Glomerular endothelial cell (primary cell): ENCODE measurements at places on chromosomes 5 and 9.

GRCh38 chr5:172496671-172497371 lies 42.5 kb upstream of the SH3PXD2B start:
- no peak for DNase-seq

GRCh38 chr5:56676091-56676768 lies 139.1 kb upstream of the MAP3K1 start:
- DNase-seq, result no peak

- no peak for DNase-seq
Measured at GRCh38 chr5:12335938-12336337, 431.7 kb upstream of the CTNND2 start.

GRCh38 chr9:88587885-88588649 lies 53.1 kb downstream of the NXNL2 start:
- DNase-seq, result no peak

- DNase-seq, result no peak
Measured at GRCh38 chr5:134851307-134851923, 5.6 kb downstream of the C5orf24 start.

- DNase-seq, result no peak
Measured at GRCh38 chr5:56595566-56595965, 219.8 kb upstream of the MAP3K1 start.

GRCh38 chr9:84937180-84937579 lies 267.7 kb downstream of the NTRK2 start:
- DNase-seq, result no peak

DNA sequence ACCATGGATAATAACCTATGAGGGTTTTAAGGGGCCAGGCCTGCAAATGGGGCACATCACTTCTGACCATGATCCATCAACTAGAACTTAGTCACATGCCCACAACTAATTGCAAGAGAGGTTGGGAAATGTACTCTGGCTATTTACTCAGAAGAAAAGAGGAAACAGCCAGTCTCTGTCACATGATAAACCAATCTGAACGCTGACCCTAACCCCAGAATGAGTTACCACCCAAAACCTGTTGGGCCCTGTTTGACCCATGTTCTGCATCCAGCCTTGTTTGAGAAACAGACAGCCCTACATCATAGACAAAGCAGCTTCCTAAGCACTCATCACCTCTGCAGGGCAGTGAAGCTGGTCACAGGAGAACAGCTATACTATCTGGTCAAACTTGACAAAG lies 5.8 kb downstream of the MACROH2A1 start:
- no peak for DNase-seq

DNA sequence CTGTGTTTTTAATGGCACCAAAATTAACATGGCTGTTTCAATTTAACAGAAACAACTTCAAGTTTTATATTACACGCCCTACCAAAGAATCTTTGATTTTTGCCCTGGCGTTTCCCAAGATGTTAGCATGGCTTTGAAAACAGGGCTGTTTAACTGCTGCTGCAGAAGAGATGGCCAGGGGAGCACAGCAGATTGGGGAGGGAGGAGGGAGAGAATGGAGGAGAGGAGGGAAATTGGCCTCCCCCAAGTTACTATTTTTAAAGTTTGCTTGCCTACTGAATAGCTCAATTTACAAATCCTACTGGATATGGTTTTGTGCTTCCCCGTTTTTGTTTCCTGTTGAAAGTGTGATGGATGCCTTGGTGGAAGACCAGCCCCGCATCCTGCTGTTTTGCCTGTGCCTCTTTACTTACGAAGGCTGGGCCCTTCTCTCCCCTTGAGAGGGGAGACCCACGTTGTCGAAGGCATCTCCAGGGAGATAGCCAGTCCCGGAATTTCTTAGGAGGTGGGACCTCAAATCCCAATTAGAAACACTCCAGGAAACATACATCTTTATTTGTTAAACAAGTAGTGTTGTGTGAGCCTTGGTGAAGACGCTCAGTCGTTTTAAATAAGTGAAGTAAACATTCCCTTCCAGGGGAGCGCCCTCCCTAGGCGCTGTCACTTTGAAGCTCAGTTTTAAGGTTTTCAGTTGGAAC lies 98.6 kb downstream of the AOPEP start:
- no peak for DNase-seq

DNA sequence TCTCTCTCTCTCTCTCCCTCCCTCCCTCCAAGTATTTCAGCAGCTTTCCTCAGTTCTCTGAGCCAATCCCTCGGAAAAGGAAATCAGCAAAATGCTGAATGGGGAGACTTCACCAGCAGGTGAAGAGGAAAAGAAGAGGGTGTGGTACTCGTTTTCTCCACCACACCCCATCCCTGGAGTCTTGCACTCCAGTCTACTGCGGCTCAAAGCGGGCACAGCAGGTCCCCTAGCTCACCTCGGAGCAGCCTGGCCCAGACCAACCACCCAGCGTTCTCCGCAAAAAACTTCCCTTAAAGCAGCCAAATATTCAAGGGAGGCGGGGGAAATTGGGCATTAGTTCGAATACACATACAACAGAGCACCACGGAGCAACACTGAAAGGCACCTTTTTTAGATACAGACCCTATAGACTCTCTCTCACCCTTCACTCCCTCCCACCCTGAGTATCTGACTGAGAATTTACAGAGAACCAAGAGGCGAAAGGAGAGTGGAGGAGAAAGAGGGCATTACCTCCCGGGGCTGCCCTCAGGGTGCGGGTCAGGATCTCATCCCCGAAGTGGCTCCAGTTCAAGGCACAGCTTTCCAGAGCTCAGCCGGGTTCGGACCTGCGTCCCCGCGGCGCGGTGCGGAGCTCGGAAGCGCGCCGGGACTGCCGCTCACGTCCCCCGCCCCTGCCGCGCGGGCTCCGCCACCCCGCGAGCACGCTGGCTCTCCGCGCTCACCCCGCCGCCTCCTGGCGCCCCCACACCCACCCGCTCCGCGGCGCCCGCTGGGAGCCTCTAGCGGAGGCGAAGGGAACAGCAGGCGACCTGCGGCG lies 1638.5 kb upstream of the C9orf72 start:
- no peak for DNase-seq

GRCh38 chr5:73218552-73219171 lies 45.7 kb downstream of the TMEM174 start:
- no peak for DNase-seq

GRCh38 chr5:166834246-166834645 lies 1457.2 kb upstream of the WWC1 start:
- DNase-seq, result no peak

- no peak for DNase-seq
Measured at GRCh38 chr5:125408448-125409233, 662.2 kb upstream of the ZNF608 start.

DNA sequence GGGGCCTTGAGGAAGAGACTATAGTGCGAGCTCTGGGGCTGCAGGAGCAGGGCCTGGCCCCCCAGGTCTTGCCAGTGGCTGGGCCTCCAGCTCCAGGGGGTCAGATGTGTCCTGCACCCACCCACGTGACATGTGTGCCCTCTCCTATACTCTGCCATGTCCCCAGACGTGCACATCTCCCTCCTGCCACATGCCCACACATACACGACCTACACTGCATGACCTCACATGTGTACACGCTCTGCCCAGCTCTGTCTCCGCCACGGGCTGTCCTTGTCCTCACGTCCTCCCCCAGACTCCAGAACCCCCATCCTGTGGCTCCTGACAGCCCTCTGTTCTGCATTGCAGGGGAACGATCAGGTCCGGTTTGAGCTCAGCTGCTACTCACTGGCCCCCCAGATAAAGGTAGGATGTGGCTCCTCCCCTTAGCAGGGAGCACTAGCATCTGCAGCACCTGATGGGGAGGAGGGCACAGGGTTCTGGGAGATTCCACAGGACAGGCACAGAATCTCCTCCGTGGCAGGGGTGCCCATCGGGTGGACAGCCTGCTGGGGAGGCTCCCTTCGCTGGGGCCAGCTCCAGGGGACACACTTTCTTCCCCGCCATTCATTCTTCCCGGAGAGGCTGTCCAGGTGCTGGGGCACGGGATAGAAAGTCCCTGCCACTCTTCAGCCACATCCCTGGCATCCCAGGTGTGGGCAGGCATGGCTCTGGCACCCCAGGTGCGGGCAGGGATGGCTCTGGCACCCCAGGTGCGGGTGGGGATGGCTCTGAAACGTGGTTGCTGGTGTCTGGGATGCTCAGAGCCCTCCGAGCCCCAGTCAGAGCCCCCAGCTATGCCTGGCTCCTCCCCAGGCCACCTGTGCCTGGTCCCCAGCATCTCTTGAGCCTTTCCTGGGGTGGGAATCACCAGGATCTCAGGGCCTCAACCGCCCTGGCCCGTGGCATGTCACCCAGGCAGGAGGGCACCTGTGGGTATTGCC lies 19.3 kb downstream of the ASS1 start:
- no peak for DNase-seq

- no peak for DNase-seq
Measured at GRCh38 chr5:136080113-136080482, 51.3 kb downstream of the TGFBI start.

- DNase-seq, result no peak
Measured at GRCh38 chr9:107471552-107471951, 18.0 kb downstream of the KLF4 start.

DNA sequence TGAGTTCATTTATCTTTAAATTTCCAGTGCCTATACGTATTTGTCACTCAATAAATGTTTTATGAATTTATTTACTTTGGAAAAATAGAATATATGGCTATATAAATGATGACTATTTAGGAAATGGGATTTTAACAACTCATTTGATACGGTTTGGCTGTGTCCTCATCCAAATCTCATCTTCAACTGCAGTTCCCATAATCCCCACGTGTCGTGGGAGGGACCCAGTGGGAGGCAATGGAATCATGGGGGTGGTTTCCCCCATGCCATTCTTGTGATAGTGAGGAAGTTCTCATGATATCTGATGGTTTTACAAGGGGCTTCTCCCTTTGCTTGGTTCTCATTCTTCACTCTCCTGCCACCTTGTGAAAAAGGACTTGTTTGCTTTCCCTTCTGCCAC lies 187.6 kb upstream of the EFNA5 start:
- no peak for DNase-seq

GRCh38 chr5:53537711-53538110 lies 22.7 kb upstream of the NDUFS4 start:
- DNase-seq, result no peak

DNA sequence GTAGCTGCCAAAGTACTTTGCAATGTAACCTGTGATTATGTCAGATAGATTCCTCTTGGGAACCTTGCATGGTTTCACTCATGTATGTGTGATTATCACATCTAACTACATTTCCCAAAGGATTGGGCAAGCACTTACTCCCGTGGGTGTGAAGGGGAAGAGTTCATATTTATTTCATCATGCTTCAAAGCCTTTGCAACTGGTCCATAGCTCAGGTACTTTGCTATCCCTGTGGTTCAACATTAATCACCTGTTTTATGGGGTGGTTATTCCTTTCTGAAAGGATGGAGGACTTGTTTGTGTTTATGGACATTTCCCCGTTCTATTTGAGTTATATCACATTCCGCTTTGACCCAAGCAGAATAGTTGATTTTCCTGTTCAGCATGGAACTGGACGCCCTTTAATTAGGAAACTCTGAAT lies 13.6 kb upstream of the ERMP1 start:
- DNase-seq, result no peak
